ENCODE measurements at places on chromosomes 5 and 9. TPM values are rescaled to one million over a fixed set of nuclear protein-coding genes. Genes with fewer than 3 reads are reported as not detected.

Gene AQP3
- 23.0 TPM for polyA plus RNA-seq

Gene TNC
- 58.0 TPM for polyA plus RNA-seq

Gene HARS1
- 48.2 TPM for polyA plus RNA-seq

Gene BTNL9
- 7.6 TPM for polyA plus RNA-seq

Gene AK6
- 51.7 TPM for polyA plus RNA-seq

Gene CRB2
- polyA plus RNA-seq: 0.17 TPM

Gene GABRA6
- not detected for polyA plus RNA-seq

Gene SLC46A2
- not detected for polyA plus RNA-seq

Gene CMBL
- polyA plus RNA-seq: 75.1 TPM
